ENCODE measurements at places on chromosomes 7 and 10. TPM values are rescaled to one million over a fixed set of nuclear protein-coding genes. Genes with fewer than 3 reads are reported as not detected.

DNA sequence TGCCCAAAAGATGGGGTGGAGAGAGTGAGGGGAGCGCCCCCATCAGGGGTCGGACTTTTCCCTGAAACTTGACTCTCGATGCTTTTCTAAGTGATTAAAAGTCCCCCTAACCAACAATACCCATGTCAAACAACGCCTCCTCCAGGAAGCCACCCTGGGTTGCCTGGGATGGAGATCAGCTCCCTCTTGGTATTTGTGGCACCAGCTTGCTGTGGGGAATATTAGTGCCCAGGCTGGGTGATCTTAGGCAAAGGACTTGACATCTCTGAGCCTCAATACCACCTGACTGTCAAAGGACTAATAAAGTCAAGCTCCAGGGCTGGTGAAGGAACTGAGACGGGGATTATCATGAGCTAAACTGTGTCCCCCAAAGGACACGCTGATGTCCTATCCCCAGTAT is 18.2 kb upstream of the ELFN1 start:
- H3K27ac ChIP-seq, result no peak overlapping the region
- peaks cover 43% of the 10 kb centered on the region for H3K27me3 ChIP-seq
- no peak overlapping the region for H3K4me3 ChIP-seq
- H3K36me3 ChIP-seq, result no peaks in the 10 kb centered on the region

GRCh38 chr10:12097791-12098190 is 29.0 kb downstream of the DHTKD1 start:
- DNase-seq, result no peak
- H3K4me3 ChIP-seq, result no peak overlapping the region
- H3K4me1 ChIP-seq, result no peaks in the 10 kb centered on the region
- H3K27me3 ChIP-seq, result no peaks in the 10 kb centered on the region
- H3K27ac ChIP-seq, result no peak overlapping the region

GRCh38 chr7:19984231-19984632 is 210.8 kb upstream of the TMEM196 start:
- no peak for DNase-seq
- H3K36me3 ChIP-seq, result no peaks in the 10 kb centered on the region
- no peak overlapping the region for H3K4me3 ChIP-seq
- no peaks in the 10 kb centered on the region for H3K4me1 ChIP-seq
- no peak overlapping the region for H3K27ac ChIP-seq

DNA sequence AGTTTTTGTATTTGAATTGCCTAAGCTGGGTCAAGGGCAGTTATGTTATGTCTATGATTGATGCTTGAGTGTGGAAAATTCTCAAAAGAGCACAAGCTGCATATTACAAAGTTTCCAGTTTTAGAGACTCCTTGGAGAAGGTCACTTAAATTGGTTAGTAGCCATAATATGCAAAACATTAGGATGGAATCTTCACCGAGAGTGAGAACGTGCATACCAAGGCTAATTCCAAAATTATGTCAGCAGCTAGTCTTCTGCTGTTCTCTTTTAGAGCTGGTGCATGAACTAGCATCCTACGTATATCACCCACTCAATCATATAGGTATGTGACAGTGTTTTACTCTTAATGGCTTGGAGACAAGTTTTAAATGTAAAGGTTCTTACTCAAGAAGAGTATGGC is 49.2 kb downstream of the MKX start:
- no peak overlapping the region for H3K27ac ChIP-seq
- no peaks in the 10 kb centered on the region for H3K4me1 ChIP-seq
- no peaks in the 10 kb centered on the region for H3K36me3 ChIP-seq
- H3K27me3 ChIP-seq, result no peaks in the 10 kb centered on the region

Gene SPOCK2
- 187 TPM for total RNA-seq

Gene APBB1IP
- total RNA-seq, result 19.2 TPM
